ENCODE measurements at places on chromosomes 2 and 18.

- no peak for DNase-seq
These were observed 71.8 kb downstream of the APOB start for GRCh38 chr2:20972110-20972509.

GRCh38 chr18:5824370-5824984 lies 70.8 kb downstream of the TMEM200C start:
- no peak for DNase-seq

GRCh38 chr18:579238-579637 lies 942 bp upstream of the CETN1 start:
- DNase-seq, result no peak

GRCh38 chr18:11868230-11868629 lies 17.0 kb downstream of the CHMP1B start:
- peak; percentile 2 for DNase-seq

GRCh38 chr2:96772903-96773671 lies 12.4 kb downstream of the CNNM4 start:
- DNase-seq, result no peak

- DNase-seq, result no peak
These were observed 5.6 kb downstream of the MERTK start for GRCh38 chr2:111903930-111904439.

GRCh38 chr2:182110347-182110746 lies 124.7 kb downstream of the PPP1R1C start:
- no peak for DNase-seq

- DNase-seq, result no peak
These were observed 201.6 kb upstream of the SKOR2 start for GRCh38 chr18:47453038-47453437.

DNA sequence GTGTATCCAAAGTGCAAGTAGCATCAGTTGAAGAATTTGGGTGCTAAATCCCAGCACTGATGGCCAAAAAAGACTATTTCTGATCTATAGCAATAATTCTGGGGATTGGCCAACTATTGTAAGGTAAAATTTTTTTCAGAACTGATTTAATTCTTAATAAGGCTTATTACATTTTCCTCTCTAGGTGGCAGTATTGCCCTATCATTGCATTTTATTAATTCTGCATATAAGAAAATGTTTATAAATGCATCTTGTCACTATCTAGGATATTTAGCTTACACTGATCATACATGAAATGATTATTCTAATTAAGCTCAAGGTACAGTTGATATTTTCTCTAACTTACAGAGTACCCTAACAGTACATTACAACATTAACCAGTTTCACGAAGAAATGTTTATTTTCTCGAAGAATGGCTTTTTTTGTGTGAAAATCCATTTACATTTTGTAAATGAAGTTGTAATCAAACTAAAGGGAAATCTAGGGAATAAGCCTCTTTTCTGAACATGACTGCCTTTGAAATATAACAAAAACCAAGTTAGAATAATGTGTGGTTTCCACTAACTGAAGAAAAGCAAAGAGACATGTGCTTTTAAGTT lies 11.0 kb downstream of the TTN start:
- DNase-seq, result no peak

DNA sequence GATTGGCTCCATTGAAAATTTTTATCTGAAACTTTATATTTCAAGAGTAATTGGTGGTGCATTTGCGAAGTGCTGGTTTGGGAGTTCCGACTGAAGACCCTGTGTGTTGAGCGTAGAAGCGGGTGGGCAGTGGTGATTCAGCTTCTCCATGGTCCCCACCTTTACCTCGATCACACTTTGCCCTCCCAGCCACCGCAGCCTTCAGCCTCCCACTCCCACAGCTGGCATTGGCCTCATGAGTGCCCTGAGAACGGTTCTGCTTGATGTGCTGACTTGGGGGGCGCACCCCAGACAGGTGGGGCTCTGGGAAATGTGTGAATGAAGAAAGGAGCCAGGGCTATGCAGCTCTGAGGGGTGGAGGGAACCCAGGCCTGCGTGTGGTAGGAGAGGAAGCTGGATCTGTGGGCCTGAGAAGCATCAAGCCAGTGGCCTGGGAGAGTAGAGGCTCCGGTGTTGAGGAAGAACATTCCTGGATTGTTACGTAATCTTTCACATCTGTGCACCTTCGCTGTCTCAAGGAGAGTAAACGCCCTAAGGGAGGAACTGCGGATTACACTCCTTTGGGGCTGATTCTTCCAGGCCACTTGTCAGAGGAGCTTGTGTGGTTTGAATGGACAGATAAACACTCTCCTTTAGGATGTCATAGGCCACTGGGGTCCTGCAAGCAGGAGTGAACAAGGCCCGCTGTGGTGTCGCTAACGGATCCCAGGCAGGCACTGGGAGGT lies 83.8 kb downstream of the NPAS2 start:
- no peak for DNase-seq

DNA sequence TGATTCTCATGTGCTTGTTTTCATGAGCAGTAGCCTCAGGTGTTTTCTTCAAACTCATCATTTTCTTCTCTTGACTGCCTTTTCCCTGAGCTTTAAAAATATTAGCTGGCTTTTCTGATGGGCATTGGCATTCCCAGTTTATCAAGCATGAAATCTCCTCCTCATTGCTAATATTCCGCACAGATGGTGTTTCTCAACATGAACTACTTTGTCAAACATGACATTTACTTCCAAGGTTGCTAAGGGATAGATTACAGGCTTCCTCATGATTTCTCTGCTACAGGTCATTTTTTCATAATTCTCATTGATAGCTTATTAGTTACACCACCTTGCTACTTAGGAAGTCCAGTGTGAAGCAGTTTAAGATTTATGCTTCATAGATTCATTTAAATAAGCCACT lies 1116.9 kb upstream of the CNTNAP5 start:
- no peak for DNase-seq

- DNase-seq, result no peak
These were observed 39.2 kb downstream of the EIF5B start for GRCh38 chr2:99376254-99376864.

DNA sequence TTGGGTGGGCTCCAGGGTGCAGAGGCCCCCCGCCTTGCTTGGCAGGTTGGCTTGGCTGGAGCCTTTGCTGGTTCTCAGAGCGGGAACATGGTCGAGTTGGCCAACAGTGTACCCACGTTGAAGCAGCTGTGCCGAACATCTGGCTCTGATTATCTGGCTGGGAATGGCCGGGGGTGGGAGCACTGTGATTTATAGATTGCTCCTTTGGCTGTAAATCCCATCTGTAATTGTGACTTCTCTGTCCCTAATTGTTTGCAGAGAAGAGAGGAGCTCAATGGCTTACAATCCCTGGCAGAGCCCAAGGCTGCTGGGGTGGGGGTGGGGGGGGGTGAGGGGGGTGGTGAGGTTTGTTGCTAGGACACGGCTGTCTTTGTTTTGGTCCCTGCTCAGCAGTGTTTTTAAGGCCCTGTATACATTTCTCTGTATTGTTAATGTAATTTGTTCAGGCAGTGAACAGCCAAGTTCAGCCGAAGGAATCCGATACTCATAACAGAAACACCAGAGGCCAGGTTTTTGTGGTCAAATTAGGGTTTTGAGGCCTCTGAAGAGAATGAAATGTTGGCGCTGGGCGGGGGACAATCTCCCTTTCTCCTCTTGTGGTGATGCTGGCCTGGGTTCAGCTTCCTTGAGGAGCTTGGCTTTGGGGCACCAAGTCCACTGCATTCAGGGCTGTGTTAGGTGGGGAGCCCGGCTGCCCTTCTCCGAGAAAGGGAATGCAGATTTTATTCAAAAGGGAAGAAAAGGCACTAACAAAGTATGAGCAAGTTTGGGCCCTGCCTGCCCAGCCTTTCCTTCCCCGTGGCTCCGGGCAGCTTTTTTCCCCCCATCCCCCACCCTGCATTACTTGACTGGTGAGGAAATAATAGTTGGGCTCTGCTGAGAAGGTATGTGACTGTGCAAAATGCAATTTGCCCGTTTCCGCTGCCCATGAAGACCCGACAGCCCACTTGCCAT lies 82.5 kb downstream of the TCF7L1 start:
- no peak for DNase-seq

DNA sequence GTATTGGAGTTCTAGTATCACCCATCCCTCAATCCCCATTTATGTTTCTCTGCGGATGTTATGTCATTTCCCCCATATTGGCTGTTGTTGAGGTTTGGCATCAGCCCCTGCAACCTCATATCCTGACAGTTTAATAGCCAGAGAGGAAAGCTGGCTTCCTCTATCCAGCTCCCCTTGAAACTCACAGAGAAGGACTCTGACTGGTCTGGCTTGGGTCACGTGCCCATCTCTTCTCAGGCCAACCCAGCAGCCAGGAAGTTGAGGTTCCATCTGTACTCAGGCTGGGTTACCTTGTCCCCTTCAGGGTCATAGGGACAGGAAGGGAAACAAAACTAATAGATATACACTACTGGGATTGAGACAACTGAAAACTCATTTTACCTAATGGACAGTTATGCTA lies 148.0 kb upstream of the SLC14A2 start:
- DNase-seq, result no peak

DNA sequence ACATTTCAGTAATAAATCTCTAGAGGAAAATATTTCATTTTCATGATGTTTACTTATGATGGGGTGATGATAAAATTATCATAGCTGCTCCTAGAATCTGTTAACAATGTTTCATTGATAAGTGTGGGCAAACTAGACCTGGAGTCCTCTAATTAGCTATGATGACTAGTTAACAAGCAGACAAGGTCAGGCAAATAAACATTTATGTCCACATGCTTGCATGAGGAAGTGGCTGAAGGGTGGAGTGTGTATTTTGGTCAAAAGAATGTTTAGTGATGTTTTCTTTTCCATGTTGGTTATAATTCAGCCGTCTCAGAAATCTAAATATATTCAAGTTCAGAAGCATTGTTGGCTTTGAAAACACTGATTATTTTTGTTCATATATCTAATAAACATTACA lies 99.9 kb upstream of the FN1 start:
- no peak for DNase-seq

DNA sequence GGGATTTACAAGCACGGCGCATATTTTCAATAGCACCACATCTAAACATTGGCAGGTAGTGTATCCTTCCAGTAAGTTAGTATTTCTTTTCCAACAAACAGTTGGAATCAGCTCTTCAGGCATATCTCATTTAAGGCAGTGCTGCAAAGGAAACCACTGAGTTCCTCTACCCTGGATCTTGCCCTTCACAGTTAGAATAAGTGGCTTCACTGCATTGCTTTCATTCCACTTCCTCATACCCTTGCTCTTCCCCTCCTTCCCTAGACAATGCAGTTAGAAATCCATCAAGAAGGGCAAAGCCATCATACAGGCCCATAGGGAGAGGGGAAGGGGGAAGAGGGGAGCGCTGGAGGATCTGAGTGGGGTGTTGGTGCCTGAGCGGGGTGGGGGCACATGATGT lies 173.7 kb downstream of the FBXO15 start:
- DNase-seq, result no peak

DNA sequence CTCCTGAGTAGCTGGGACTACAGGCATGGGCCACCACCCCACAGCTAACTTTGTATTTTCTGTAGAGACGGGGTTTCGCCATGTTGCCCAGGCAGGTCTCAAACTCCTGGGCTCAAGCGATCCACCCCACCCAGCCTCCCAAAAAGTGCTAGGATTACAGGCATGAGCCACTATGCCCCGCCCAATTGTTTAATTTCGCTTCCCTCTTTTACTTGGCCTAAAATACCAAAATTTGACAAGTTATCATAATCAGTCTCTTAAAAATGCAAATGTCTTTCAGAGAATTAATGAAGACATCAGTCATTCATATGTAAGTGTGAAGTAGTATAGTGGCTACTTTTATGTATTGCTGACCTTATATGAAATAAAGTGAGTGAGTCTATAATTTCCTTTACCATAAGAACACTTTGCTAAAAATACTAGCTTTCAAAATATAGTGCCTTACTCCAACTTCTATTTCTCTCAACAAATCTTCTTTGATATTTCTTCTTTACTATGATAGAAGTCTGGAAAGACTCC lies 9.8 kb downstream of the FBXO11 start:
- DNase-seq, result no peak

- DNase-seq, result peak; percentile 78
These were observed 773 bp downstream of the MBP start for GRCh38 chr18:77131652-77132368.

- DNase-seq, result no peak
These were observed 616.6 kb downstream of the ZEB2 start for GRCh38 chr2:143903172-143903856.

Data from activated CD8-positive, alpha-beta memory T cell treated with anti-CD3 and anti-CD28 coated beads, Interleukin-2, amount 50 U/mL, for 48 hours (primary cell).